ENCODE measurements at places on chromosomes 5 and 9. TPM values are rescaled to one million over a fixed set of nuclear protein-coding genes. Genes with fewer than 3 reads are reported as not detected.

Gene MELK
- 45.6 TPM for total RNA-seq

Gene EPB41L4B
- total RNA-seq, result 0.45 TPM

Gene AGPAT2
- 36.6 TPM for total RNA-seq

Gene ROPN1L
- 0.45 TPM for total RNA-seq

Gene ZNF462
- 5.7 TPM for total RNA-seq

Gene CMYA5
- 0.30 TPM for total RNA-seq
